ENCODE measurements at places on chromosomes 12 and 14. TPM values are rescaled to one million over a fixed set of nuclear protein-coding genes. Genes with fewer than 3 reads are reported as not detected.

Gene DYNC1H1
- total RNA-seq = 249 TPM

Gene TMEM179
- not detected for total RNA-seq

Gene KLRD1
- 70.1 TPM for total RNA-seq

Gene NUDT4
- total RNA-seq = 86.9 TPM

Gene PIANP
- total RNA-seq = 0.49 TPM

GRCh38 chr12:50006280-50006679, 19.0 kb downstream of the RACGAP1 start:
- no peak for DNase-seq

DNA sequence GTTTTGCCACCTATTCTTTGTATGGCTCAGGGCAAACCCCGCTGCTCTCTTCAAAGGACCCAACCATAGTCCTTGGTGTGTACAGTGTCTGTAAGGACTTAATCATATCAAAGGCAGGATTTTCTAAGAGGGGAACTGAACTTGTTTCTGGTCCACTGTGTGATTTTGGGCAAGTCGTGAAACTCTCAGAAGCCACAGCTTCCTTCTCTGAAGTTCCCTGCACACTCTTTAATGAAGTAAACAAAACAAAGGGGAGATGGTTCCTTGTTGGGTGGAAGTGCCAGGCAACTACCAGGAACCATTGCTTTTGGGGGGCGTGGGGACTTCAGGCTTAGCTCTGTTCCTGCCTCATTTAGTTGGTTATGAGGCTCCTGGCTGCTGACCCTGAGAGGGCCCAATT, 152.4 kb downstream of the VRK1 start:
- no peak for DNase-seq

DNA sequence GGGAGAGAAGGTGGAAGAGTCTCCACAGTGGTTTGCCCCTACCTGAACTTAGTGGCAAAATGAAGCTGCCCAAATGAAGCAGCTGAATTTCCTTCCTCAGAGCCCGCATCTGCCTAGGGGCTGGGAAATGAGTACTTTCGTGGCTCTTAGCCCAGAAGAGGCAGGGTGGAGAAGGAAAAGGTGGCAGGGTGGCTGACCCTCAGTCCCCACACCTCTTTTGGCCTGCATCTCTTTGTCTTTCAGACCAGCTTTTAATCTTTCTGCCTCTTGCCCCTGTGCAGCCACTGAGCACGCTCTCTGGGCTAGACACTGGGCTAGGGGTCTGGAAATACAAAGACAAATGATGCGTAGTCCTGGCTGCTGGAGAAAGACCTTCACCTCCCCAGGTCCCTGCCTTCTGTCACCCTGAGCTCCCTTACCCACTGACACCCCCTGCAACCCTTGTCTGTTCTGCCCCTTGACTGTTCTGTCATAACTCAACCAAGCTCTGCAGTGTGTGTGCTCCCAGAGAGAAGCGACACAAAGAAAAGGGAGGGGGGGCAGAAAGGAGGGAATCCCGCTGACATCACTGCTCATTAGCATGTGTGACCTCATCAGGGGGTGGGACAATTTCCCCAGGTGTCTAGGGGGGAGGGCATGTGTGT, 371 bp upstream of the REM2 start:
- no peak for DNase-seq

- DNase-seq = no peak
Measured at GRCh38 chr14:33606591-33606990, 344.3 kb downstream of the EGLN3 start.

- no peak for DNase-seq
Measured at GRCh38 chr14:31660191-31660590, 99.0 kb downstream of the NUBPL start.

DNA sequence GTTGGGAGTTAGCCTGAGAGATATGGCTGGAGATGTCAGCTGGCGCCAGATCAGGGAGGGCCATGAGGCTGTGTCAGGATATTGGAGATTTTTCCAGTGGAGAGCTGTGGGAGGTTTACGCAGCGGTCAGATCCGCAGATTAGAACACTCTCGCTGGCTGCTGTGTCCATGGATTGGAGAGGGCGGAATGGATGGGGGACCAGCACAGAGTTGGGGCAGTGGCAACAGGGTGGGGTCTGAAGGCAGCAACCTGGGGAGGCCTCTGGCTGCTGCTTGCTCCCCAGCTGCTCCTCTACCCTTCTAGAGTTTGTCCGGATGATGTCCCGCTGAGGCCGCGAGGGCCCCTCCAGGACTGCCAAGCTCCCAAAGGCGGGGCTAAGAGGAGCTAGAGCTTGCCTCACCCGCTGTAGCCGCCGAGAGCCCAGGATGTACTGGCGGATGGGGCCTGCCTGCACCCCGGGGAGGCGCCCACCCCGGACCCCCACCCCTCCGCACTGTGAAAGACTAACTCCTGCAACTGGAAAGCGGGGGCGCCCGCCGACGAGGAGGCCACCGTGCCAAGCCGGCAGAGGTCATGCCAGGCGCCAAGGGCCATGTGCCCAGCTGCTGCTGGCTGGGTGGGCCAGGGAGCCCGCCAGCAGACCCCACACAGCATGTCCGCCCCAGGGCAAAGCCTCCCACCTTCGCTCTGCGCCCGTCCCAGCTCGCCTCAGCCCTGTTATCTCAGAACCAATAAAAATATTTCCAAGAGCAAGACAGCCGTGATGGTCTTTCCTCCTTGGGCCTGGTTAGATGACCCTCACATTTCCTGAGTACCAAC, 20.2 kb upstream of the MLEC start:
- no peak for DNase-seq

DNA sequence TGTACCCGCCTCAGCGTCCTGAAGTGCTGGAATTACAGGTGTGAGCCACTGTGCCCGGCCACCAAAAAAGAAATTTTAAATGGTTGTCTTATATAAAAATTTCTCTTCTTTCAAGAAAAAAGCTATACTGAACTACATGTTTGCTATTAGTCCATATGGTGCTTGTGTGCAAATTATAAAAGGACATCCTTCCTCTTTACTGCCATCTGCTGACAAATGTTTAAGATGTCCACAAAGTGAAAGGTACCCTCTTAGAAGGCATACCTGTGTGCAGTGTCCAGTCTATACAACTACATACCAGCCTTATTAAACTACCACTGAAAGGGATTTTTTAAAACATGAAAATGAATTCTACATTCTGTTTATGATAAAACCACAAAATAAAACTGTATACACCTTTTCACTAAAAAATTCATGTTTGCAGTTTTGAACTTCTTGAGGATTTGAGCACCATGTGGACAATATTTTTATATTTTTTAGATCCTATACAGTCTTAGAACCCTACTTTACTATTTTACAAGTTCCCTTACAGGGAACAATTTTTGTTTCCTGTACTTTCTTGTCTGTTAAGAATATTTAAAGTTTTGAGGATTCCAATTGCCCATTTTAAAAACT, 32.8 kb upstream of the TOMM20L start:
- DNase-seq = no peak

- DNase-seq = no peak
Measured at GRCh38 chr14:81682701-81683100, 149.0 kb upstream of the SEL1L start.

- DNase-seq = no peak
Measured at GRCh38 chr12:19799895-19800602, 360.8 kb downstream of the AEBP2 start.

DNA sequence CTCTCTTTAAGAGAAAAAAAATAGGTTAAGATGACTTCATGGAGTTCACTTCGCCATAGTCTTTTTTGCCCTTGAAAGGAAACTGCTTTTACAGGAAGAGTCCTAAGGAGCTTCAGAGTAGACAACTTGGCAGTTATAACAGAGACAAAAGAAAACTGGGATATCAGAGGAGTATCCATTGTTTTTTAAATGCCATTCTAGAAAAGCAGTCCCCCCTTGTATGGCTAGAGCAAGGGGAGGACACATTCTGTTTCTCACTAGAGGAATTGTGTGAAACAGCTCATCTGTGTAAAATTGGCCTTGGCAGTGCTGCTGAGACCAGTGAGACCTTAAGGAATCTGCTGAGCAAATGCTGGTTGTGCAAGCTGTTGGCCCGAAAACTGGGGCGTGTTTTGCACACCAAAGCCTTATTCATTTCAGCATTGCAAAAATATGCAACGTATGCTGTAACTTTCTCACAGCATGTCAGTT, 128.0 kb downstream of the GPR135 start:
- no peak for DNase-seq

DNA sequence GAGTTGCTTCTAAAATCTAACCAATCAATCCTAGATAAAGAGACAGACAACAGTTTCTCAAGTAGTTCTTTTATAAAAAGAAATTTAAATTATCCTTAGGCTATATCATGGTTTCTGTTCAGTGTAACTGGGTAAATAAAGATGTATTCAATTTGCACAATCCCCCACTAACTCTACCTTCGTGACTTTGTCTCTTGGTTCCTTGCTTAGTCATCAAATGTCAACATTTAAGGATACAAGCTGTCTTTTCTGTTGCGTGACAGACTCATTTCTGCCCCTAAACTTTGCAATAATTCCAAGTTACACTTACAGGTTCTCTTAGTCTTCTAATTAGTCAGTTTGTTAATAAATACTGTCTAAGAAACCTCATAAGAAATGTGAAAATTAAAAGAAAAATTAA, 50.6 kb downstream of the SCAF11 start:
- DNase-seq = no peak

GRCh38 chr12:59294221-59294620, 301.6 kb upstream of the SLC16A7 start:
- no peak for DNase-seq

DNA sequence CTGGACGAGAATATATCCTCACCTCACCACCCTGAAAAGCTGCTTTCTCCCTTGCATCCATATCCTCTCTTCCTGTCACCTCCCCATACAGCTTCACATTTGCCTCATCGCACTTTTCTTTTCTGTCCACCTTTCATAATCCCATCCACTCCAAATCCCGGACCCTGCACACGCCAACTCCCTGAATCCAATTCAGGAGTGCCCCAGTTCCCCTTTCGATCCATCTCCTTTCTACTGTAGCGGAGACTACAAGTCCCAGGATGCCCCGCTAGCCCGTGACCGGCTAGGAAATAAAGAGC, 2.5 kb downstream of the TMEM253 start:
- no peak for DNase-seq

- DNase-seq = no peak
Measured at GRCh38 chr12:111886662-111887545, 44.9 kb downstream of the MAPKAPK5 start.

DNA sequence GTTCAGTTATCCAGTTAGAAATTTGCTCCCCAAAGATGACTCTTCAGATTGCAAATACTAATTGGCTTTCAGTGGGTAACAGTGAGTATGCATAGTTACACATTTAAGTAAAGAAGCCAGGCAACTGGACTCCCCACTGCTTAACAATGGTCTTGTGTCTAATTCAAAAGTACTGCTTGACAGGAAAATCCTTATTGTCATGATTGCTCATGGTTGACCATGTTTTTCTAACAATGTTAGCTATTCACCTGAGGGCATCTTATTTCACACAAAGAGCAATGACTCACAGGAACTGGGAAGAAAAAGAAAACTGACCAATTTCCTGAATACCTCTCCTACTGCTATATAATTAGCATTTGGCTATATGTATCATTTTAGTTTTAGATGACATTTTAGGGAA, 33.7 kb upstream of the ALG10B start:
- no peak for DNase-seq

DNA sequence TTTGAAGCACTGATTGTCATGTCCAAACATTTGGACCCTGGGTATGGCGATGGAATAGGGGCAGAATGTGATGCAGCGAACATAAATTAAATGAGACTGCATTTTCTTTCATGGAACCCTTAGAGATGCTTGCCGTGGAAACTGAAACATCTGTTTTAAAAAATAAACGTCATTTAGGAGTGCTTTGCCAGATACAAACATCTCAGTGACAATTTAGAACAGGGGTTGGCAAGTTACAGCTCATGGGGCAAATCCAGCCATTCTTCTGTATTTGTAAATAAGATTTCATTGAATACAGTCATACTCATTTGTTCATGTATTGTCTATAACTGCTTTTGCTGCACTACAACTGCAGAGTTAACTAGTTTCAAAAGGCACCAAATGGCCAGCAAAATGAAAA, 51.2 kb downstream of the SLC35F4 start:
- no peak for DNase-seq

DNA sequence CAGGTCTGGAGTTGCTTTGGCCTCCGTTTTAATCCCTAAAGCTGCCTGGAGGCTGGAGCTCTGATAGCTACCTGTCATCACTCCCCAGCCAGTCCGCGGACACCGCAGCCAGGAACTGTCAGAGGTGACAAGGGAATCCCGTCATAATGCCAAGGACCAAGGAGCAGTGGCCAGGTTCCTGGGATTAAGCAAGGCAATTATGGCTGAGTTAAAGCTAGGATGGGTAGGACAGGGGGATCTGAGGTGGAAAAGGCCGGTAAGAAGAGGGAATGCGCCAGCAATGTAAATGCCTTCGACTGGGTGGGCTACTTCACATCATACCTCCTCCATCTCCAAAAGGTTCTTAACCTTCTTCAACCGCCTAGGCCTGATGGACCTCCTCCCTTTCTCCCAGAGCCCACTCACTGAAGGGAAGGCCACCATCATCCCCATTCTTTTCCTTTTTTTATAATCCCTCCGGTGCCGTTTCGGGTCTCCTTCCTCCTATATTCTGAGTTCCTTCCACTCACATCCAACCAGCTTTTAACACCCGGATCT, 1.9 kb downstream of the PPP1R3E start:
- DNase-seq = no peak

All from CD8-positive, alpha-beta memory T cell (primary cell).